ENCODE measurements at places on chromosomes 12 and 14.

GRCh38 chr14:64561631-64562030 lies 11.9 kb downstream of the PPP1R36 start:
- H3K27ac ChIP-seq = no peak overlapping the region

GRCh38 chr14:61973981-61974380 lies 211.8 kb downstream of the SNAPC1 start:
- DNase-seq = no peak
- no peak overlapping the region for H3K27ac ChIP-seq
- H3K4me1 ChIP-seq = no peaks in the 10 kb centered on the region
- no peak overlapping the region for H3K4me3 ChIP-seq
- no peaks in the 10 kb centered on the region for H3K36me3 ChIP-seq

- DNase-seq = no peak
- peaks cover 47% of the 10 kb centered on the region for H3K4me1 ChIP-seq
- no peak overlapping the region for H3K4me3 ChIP-seq
- H3K27me3 ChIP-seq = no peaks in the 10 kb centered on the region
These were observed 7.3 kb upstream of the MGP start for GRCh38 chr12:14892726-14893505.

- no peaks in the 10 kb centered on the region for H3K36me3 ChIP-seq
- no peak overlapping the region for H3K4me3 ChIP-seq
- H3K27ac ChIP-seq = no peak overlapping the region
- no peaks in the 10 kb centered on the region for H3K27me3 ChIP-seq
- no peaks in the 10 kb centered on the region for H3K4me1 ChIP-seq
These were observed 114.4 kb upstream of the NTF3 start for GRCh38 chr12:5317556-5317955.

GRCh38 chr12:42237853-42238239 lies 202 bp downstream of the YAF2 start:
- no peaks in the 10 kb centered on the region for H3K36me3 ChIP-seq
- H3K4me1 ChIP-seq = peaks cover 41% of the 10 kb centered on the region
- no peak for DNase-seq
- peak overlapping the region; percentile 76 for H3K4me3 ChIP-seq
- H3K27me3 ChIP-seq = no peaks in the 10 kb centered on the region
- H3K27ac ChIP-seq = peak overlapping the region; percentile 88

DNA sequence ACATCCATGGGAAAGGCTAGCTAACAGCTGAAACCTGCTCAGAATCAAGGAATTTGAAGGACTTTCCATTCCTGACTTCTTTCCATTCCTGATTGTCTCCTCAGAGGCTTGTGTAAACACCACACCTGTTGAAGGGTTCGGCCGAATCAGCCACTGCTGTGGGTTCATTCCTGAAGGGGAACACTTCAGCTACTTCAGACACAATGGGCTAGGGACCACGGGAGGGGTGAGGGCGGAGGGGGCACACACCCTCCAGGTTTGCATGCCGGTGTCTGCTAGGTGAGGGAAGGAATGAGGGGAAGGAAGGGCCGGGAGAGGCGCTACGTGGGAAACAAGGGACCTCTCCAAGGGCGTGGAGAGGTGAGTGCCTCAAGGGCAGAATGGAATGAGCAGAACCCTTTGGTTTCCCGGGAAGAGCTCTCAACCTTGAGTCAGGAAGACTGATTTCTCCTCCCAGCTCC lies 1.3 kb downstream of the GPRC5A start:
- no peaks in the 10 kb centered on the region for H3K36me3 ChIP-seq

DNA sequence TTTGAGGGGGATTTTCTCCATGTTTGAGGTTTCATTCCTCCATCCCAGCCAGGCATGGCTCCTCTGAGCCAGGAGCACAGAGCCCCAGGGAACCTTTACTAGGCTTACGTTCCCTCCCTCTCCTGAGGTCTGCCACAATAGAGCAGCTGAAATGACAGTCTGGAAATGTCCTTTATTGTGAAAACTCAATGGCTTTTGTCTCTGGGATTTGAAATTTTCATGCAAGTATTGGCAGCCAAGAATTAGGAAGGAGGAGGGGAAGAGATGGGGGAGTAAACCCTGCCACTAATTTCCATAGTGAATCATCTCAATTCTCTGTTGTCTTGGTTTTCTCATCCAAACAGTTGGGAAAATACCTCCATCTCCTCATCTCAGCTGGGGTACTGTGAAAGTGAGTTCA lies 2.6 kb upstream of the PLEKHG3 start:
- H3K4me3 ChIP-seq = no peak overlapping the region
- H3K36me3 ChIP-seq = no peaks in the 10 kb centered on the region
- no peak for DNase-seq
- H3K4me1 ChIP-seq = peaks cover 6% of the 10 kb centered on the region
- H3K27ac ChIP-seq = no peak overlapping the region

Measured in heart right ventricle (tissue), 16 donors.